ENCODE measurements at places on chromosomes 12 and 14.

- peak; percentile 12 for DNase-seq
Observed at GRCh38 chr12:103801709-103802585, 39.1 kb downstream of the NT5DC3 start.

GRCh38 chr14:61099216-61099835, 118.3 kb downstream of the SLC38A6 start:
- no peak for DNase-seq

- DNase-seq = no peak
Observed at GRCh38 chr12:59742841-59743240, 147.0 kb downstream of the SLC16A7 start.

- no peak for DNase-seq
Observed at GRCh38 chr14:79698298-79698711, 513.0 kb downstream of the DIO2 start.

- DNase-seq = no peak
Observed at GRCh38 chr12:117188121-117188665, 2.1 kb downstream of the FBXO21 start.

DNA sequence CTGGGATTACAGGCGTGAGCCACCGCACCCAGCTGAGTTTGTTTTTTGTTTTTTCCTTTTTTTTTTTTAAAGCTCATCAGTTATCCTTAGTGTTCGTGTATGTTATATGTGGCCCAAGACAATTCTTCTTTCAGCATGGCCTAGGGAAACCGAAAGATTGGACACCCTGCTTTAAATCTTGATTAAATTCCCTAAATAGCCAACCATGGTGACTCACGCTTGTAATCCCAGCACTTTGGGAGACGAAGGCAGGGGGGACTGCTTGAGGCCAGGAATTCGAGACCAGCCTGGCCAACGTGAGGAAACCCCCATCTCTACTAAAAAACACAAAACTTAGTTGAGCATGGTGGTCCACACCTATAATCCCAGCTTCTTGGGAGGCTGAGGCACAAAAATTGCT, 131.1 kb downstream of the MED13L start:
- DNase-seq = no peak

- DNase-seq = no peak
Observed at GRCh38 chr12:70543444-70543843, 93.8 kb downstream of the PTPRB start.

DNA sequence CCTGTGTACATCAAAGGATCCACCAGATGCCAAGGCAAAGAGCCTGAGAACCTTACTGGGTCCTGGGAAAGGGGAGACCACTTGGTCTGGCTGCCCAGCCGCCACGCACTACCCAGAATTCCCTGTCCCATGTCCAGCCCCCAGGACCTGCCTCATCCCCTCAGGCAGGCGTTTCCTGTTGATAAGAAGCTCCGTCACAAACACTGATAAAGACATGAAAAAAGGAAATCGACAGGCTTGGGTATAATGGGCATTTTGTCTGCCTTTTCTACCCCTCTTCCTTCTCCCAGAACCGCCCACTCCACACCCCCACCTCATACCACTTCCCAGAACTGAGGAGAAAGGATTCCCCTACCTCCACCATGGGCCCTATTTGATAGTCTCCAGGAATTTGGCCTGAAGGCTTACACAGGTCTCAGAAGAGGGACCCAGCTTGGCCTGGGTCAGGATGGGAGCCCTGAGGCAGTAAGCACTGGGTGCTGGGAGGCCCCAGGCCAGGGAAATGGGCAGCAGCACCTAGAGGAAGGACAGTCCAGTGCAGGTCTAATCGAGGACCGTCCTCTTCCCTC, 18.8 kb downstream of the ACVRL1 start:
- no peak for DNase-seq

GRCh38 chr12:50102131-50102531, 1.7 kb upstream of the GPD1 start:
- no peak for DNase-seq

DNA sequence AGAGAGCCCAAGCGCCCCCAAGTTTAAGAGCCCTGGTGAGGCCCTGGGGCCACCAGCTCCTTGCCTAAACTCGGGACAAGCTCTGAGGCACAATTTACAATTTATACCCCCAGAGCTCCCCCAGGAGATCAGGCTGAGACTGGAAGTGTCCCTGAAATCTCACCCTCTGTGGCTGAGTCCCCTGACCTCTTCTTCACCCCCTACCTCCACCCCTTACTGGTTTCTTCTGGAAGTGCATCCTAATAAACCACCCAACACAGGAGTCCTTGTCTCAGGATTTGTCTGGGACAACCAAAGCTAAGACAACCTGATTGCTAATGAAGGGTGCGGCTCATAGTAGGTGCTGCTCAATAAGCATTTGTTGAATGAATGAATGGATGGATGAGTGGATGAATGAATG, 206.4 kb downstream of the BCL11B start:
- DNase-seq = no peak

GRCh38 chr12:50062728-50063460, 5.5 kb downstream of the ASIC1 start:
- DNase-seq = no peak

- peak; percentile 86 for DNase-seq
Observed at GRCh38 chr14:73477618-73478266, 13.0 kb upstream of the RIOX1 start.

DNA sequence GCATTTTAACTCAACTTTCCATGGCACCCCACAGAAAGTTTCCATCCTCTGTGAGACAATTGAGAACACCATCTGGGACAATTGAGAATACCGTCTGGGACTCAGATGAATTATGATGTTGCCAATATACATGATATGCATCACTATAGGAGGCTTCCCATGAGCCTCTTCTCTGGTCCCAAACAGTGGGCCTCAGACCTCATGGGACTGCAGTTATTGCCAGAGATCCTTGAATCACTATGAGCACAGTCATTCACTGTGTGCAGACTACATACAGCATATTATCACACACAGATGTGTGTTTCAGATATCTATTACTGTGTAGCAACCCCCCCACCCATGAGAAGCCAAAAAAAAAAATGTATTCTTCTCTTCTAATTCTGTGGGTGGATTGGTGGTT, 134.4 kb downstream of the GXYLT1 start:
- DNase-seq = no peak

GRCh38 chr12:39723831-39724230, 104.2 kb upstream of the ABCD2 start:
- DNase-seq = no peak

DNA sequence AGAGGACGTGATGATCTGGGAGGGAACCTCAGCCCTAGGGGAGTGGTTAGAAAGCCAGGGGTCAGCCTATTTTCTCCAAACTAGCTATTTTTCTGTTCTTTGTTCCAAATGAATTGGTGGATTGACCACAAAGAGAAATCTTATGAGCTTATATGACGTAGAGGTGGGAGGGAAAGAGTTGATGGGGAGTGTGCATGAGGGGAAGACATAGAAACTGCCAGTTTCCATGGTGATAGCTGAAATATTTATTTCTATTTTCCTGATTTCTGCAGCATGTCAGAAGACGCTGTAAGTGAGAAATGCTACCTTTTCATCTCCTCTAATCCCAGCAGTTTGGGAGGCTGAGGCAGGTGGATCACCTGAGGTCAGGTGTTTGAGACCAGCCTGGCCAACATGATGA, 51.4 kb upstream of the CISTR start:
- no peak for DNase-seq

- no peak for DNase-seq
Observed at GRCh38 chr14:76793956-76794355, 18.7 kb downstream of the ANGEL1 start.

GRCh38 chr12:108270035-108270848, 68.9 kb downstream of the CMKLR1 start:
- no peak for DNase-seq

DNA sequence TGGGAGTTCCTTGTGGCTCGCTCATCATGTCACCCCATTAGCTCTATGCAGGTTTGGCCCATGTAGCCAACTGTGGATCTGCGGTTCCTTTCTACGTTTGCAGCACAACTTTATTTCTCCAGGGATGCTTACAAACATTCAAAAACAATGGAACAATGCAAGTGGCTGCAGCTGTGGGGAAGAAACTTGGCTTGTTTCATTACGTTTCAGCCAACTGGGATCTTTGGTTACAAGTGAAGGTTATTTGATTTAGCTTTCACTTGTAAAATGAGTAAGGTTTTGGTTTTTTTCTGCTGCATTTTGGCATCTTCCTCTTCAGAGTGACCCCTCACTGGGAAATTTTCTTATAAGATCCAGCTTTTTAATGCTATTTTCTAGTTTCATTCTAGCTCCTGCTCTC, 105.9 kb downstream of the PLXNC1 start:
- no peak for DNase-seq

- DNase-seq = peak; percentile 93
Observed at GRCh38 chr14:91361233-91361811, 56.3 kb downstream of the CCDC88C start.

DNA sequence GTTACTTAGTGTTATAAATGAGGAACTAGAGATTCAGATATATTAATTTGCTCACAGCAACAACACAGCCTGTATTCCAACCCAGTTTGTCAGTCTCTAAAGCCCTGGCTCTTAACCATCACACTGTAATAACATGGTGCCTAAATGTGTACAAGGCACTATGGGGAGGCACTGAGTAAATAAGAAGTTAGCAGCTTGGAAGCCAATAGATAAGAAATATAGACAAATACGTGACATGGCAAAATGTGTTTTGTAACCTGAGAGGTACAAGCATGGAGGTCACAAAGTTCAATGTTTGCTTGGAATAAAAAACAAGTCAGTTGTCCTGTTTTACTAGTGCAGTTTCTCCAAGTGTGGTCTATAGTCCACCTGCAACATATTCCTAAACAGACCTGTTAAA, 16.3 kb upstream of the SLCO1A2 start:
- DNase-seq = no peak

GRCh38 chr14:101320396-101320795, 240.9 kb upstream of the DIO3 start:
- DNase-seq = no peak

- DNase-seq = no peak
Observed at GRCh38 chr12:62540354-62540753, 73.7 kb downstream of the MON2 start.

DNA sequence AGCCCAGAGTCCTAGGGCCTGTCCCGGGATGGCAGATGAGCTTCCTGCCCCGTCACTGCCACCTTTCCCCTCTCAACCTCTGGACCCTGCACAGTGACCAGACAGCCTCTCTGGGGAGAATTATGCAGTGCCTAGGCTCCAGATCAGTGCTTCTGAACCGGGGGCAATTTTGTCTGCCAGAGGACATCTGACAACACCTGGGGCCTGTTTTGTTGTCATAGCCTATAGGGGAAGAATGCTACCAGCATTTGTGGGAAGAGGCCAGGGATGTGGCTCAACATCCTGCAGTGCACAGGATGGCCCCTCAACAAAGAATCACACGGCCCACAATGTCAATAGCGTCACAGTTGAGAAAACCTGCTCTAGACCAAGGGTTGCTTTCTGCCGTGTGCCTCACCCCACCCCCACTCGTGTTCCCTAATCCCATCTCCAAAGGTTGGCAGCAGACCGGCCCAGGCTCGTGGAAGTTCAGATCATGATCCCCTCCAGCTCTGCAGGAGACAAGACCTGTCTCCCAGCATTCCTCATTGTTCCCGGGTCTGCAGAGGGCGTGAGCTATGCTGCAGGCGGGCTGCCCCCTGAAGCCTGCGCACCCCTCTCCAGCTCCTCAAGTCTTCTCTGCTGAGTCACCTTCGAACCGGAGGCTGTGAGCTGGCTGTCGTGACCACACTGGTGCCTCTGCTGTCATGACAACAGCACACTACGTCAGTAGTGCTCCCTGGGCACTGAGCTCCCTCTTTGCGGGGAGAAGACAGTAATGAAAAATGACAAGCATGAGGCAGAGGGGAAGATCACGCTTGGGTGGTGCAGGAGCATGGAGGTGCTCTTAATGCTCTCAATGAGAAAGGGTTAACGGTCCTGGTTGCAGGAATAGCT, 2.0 kb upstream of the GAPDH start:
- peak; percentile 88 for DNase-seq

- DNase-seq = no peak
Observed at GRCh38 chr12:27334042-27334720, 1.5 kb downstream of the BMAL2 start.

GRCh38 chr14:22276913-22277816, 311.9 kb downstream of the DAD1 start:
- no peak for DNase-seq

DNA sequence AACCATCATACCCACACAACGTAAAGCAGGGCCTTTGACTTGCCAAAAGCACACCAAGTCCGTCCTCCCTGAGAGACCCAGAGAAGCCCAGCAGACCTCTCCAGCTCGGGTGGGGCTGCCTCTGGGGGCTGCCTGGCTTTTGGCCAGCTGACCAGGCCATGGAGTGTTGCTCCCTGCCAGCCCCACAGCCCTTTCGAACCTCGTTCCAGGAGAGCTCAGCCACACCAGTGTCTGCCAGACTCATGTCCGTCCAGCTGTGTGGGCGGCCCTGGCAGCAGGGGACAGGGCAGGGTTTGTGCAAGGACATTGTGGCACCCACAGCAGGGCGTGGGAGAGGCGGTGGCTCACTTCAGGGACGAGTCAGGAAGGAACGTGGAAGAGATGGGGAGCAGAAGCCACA, 22.6 kb upstream of the IRF2BPL start:
- no peak for DNase-seq

- no peak for DNase-seq
Observed at GRCh38 chr14:75518625-75519024, 3.6 kb upstream of the BATF start.

- DNase-seq = no peak
Observed at GRCh38 chr12:64269161-64269560, 47.1 kb upstream of the KICS2 start.

DNA sequence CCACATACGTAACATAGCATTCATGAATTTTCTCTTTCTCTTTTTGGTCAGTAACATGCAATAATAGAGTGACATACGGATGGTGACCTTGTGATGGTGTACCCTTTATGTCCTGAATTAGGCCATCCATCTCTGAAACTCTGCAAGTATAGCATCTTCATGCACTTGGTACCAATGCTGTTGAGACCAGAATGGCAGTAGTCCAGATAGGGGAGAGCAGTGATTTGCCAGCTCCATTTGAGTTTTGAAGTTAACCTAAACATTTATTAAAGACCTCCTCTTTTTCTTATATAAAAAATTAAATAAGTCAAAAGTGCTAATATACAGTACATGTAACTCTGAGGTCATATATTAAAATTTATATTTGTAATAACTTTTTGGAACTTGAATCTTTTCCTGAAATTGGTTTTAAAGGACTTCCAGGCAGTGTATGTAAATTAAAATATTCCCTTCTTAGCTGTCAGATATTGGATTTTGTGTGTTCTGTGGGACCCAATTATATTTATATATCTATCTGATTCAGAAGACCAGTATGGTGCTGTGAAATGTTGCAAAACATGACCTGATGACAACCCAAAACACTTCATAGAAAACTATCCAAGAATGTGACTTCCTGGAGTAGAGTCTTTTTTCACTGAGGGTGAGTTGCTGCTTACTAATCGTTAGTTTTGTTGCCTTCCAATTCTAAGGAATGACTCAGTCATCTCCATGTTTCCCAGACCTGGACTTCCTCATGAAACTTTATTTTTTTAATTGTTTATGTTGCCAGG, 3.5 kb downstream of the ELK3 start:
- DNase-seq = peak; percentile 87

Data from CD14-positive monocyte (primary cell).